ENCODE measurements at places on chromosomes 6 and 20.
A peak's percentile ranks its signal among the peaks of the same experiment; 100 is the strongest.

DNA sequence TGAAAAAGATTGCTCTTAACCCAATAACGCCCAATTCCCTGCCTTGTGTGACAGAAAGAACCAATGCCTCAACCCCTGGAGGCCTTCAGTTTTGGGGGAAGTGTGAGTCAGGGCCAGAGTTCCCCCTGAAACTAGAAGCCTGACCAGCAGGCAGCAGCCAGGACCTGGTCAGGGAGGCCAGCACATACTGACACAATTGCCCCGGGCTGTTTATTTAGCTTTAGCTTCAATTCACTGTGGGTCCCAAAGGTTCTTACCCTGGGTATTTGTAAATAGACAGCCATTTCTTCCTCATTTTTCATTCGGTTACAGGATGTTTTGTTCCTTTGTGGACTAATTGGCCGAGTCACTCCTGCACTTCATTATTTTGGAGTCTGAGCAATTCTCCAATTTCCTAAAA is 195.6 kb downstream of the PKHD1 start:
- no peak for DNase-seq

DNA sequence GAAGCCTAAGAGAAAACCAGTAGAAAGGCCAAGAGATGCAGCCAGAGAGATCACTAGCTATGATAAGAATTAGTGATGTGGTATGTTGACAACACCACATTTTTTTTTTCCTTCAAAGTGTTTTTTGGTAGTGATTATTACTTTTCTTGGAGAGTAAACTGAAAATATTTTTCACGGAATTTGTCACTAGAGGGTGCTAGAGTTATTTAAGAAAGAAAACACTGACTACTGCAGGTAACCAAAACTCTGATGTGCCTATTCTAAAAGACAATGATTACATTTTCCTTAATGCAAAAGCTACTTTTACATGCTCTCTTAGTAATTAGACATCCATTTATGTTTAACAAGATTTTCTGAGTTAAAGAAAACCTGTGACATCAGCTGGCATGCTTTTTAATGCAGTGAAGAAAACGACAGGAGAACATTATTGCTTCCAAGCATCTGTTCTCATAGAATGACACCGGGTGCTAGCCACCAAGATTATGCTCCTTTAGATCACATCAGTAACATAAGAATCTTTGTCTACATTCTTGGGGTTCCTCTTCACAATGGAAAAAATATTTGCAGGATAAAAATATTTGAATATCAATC is 28.8 kb downstream of the RWDD2A start:
- DNase-seq, result no peak

DNA sequence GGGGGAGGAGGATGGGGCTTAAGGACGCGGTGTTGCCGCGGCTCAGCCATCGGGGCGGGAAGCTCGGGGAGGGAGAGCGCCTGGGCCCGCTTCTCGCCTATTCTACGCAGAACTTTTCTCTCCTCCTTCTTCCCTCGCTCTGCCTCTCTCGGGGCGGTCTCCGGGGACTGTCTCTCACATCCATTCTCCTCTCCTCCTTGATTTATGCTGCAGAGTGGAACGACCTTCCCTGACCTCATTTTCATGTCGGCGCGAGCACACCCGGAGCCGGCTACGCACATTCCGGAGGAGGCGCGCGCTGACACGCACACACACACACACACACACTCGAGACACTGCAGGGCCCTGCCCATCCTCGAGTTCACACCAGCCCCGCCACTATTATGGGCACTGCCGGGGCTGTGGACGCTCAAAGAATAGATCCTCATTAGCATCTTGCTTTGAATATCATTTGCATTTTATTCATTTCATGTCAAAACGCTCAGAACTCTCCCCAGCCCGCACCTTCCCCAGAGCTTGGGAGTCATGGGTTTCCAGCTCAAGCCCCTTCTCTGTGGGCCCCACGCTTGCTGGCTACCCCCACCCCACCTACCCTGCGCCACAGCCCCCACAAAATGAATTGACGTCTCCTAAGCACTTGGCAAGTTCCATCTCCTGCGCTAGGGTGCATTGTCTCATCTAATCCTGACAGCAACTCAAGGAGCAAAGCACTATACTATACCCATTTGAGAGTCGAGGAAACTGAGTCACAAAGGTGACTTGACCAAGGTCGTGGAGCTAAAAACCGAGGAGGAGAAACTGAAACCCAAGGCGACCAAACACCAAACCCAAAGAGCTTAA is 36.8 kb downstream of the NCR2 start:
- no peak for DNase-seq

DNA sequence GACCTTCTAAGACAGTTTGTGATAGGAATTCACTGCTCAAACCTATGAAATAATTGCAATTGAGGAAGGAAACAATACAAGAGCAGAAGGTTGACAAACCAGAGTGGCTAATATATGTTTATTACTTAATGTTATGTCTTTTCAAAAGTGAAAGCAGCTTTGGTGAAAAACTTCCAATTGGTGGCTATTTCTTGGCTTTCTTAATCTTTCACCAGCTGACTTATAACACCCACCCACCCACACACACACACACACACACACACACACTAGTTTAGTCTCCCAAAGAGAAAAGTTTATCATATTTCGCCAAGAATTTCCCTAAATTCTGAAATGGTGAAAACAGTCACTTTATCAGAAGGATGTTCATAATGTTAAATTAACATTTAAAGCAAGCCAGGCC is 583.5 kb downstream of the EYS start:
- peak; percentile 16 for DNase-seq

- DNase-seq, result no peak
Measured at GRCh38 chr20:51014797-51015722, 7.8 kb downstream of the KCNG1 start.

DNA sequence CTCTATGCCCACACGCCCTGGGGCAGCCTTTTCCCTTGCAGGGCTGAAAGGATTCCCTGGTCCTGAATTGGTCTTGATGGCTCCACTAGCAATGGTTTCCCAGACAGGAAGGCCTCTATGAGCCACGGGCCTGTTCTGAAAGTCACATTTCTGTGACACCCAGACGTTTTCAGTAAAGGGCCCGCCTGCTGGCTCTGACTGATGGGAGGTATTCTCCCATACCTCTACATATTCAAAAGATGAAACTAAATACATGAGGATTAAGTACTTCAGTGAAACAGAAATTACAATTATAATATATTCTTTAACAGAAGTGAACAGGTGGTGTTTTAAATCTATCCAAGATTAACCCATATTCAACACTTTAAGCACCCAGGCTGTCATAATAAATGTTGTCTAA is 629.8 kb downstream of the CDH26 start:
- DNase-seq, result no peak

- peak; percentile 59 for DNase-seq
Measured at GRCh38 chr6:168032005-168032760, 34.7 kb downstream of the KIF25 start.

DNA sequence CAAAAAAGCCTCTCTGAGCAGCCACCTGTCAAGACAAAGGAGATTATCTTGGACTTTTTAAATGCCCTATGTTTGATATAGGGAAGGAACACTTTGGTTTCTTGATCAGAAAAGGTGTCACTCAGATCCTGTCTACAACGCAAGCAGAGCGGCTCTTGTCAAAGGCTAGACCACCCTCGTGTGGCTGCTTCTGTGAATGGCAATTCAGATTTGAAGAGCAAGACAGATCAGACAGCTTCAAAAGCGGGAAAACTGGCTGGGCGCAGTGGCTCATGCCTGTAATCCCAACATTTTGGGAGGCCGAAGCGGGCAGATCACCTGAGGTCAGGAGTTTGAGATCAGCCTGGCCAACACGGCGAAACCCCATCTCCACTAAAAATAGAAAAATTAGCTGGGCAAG is 10.1 kb upstream of the NXT1 start:
- DNase-seq, result no peak

- DNase-seq, result no peak
Measured at GRCh38 chr6:139942331-139942730, 567.9 kb upstream of the CITED2 start.

GRCh38 chr6:42276034-42276890 is 58.6 kb upstream of the MRPS10 start:
- DNase-seq, result no peak

DNA sequence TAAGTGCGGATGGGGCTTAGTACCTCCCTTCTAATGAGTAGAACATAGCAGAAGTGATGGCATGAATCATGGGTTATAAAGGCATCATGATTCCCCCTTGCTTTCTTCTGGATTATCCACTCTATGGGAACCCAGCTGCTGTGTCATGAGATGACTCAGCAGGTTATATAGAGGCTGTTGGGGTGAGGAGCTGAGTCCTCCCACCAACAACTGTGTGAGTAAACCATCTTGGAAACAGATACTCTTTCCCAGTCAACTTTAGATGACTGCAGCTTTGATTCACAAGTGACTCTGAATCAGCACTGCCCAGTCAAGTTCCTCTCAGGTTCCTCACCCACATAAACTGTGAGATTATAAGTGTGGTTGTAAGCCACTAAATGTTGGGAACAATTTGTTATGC is 46.3 kb downstream of the FAM83B start:
- DNase-seq, result peak; percentile 51
